SHP77 (cell line): ENCODE measurements at places on chromosomes 13 and 19.
A peak's percentile ranks its signal among the peaks of the same experiment; 100 is the strongest.

GRCh38 chr13:45695198-45695730 is 6.9 kb upstream of the CBY2 start:
- DNase-seq = no peak

GRCh38 chr19:12838886-12839756 is 806 bp downstream of the MAST1 start:
- peak; percentile 25 for DNase-seq

DNA sequence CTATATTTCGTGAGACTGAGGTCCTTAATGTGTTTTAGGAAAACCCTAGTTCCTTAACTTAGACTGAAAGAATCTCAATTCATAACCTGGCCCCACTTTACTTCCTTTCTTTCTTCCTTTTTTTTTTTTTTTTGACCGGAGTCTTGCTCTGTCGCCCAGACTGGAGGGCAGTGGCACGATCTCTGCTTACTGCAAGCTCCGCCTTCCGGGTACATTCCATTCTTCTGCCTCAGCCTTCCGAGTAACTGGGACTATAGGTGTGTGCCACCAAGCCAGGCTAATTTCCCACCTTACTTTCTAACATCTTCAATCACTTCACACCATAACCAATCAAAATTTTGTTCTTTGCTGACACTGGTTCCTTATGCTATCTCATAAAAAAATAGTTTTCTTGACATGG is 2097.0 kb downstream of the PCDH9 start:
- DNase-seq = no peak

- DNase-seq = no peak
These were observed 8.9 kb downstream of the CIC start for GRCh38 chr19:42277821-42278451.

- peak; percentile 24 for DNase-seq
These were observed 229.7 kb downstream of the KCNRG start for GRCh38 chr13:50244713-50245574.

DNA sequence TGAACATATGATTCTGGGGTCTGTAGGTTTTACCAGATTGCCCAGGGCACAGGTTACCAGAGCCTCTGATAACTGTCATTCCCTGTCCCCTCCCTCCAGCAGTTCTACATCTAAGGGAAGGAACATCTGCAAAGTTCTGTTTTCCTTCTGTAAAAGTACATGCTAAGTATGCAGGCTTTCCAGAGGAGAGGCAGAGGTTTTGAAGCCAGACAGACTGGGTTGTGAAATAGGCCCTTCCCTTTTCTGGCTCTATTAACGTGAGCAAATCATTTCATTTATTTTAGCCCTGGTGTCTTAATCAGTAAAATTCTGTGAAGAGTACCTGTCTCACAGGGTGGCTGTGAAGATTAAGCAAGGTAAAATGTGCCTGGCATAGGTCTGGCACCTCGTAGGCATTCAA is 66.1 kb upstream of the C1QTNF9 start:
- DNase-seq = no peak

GRCh38 chr13:100523411-100523810 is 65.2 kb downstream of the GGACT start:
- DNase-seq = no peak

- no peak for DNase-seq
These were observed 3.0 kb downstream of the GADD45GIP1 start for GRCh38 chr19:12953799-12954611.

GRCh38 chr13:112757759-112758086 is 67.9 kb downstream of the ATP11A start:
- no peak for DNase-seq

GRCh38 chr13:21231426-21231940 is 55.0 kb downstream of the MRPL57 start:
- no peak for DNase-seq

GRCh38 chr13:36673838-36674326 is at the start of gene SERTM1:
SERTM1 (plus strand) TSS chr13:36674020; CDS start chr13:36695079, 21,059 bp downstream.
- DNase-seq = peak; percentile 92

GRCh38 chr13:80889829-80890228 is 548.9 kb upstream of the SPRY2 start:
- DNase-seq = no peak

DNA sequence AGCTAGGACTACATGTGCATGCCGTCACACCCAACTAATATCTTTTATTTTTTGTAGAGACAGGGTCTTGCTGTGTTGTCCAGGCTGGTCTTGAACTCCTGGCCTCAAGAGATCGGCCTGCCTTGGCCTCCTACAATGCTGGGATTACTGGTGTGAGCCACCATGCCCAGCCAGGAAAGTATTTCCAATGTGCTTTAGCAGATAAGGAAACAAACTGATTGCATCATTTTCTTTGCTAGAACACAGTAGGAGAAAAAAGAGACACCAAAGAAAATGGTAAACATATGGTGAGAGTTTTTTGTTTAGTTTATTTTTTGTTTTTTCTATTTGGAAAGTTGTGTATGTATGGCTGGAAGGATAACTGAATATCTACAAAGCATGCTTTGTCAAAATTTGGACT is 46.9 kb upstream of the AKAP11 start:
- DNase-seq = no peak

DNA sequence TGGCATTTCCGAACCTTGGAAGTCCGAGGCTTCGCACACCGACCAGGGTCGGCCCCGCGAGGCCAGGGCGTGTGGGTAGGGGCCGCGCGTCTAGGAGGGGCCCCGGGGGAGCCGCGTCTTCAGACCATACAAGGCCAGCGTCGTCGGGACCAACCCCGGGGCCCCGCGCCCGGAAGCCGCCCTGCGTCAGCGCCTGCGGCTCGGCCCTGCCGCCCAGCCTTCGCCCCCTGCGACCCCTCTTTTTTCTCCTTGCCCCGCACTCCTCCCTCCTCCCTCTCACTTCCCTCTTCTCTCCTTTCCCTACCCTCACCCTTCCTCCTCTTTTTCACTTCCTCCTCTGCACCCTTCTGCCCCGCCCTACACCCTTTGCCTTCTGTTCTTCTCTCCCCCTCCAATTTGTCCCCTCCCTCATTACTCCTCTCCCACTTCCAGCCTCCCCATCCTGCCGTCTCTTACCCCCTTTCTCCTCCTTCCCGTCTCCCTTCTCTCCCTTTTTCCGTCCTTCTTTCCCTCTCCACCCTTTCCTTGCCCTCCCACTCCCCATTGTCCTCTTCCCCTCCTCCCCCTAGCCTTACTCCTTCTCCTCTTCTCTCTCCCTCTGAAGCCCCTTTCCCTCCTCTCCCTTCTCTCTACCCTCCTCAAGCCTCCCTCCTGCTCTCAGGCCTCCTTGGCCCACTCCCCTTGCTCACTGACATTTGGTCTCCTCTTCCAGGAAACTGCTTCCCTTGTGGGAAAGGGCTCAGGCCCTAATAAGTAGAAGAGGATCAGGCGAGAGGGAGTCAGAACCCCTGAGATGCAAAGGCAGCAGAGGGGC is 2.2 kb upstream of the PLEKHG2 start:
- DNase-seq = peak; percentile 45

- no peak for DNase-seq
These were observed 3.2 kb downstream of the ZNF446 start for GRCh38 chr19:58479303-58479702.

DNA sequence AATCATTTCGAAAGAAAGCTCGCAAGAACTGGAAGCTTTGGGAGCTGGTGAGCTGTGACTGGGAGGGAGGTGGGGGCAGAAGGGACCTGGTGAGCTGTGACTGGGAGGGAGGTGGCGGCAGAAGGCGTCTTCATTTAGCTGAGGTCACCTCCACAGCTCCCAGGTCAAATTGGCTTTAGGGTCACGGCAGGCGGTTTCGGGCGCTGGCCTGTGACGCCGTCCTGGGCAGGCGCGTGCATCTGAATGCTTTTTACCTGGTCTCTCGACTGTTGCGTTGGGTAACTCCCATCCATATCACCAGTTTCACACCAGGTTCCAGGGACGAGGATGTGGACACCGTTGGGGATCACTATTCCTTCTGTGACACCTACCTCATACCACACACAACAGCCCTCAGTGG is 29.2 kb downstream of the C2CD4C start:
- no peak for DNase-seq

GRCh38 chr19:43318203-43318602 is 35.3 kb upstream of the CD177 start:
- DNase-seq = no peak

DNA sequence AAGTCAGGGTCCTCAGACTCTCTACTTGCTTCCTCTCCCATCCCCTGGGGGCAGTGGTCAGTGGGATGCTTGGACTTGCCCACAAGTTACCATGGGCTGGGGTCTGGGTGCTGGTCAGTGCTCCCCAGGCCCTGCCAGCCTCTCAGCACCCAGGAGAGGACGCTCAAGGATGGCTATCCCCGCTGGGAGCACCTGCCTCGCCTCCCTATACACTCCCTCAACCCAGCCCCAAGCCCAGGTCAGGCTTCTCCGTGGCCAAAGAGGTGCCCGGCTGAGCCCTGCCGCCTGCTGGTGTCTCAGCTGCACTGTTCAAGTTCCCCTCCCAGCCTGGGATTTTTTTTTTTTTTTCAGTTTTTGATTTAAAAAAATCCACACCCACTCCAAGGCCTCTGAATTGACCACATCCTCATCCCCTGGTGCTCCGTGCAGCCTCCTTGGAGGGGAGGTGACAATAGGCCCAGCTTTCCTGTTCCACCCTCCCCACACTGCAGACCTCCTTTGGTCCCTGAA is 10.8 kb downstream of the F2RL3 start:
- DNase-seq = peak; percentile 52

GRCh38 chr13:31798189-31798588 is 58.9 kb downstream of the RXFP2 start:
- no peak for DNase-seq

GRCh38 chr13:51243832-51244231 is 21.6 kb downstream of the FAM124A start:
- no peak for DNase-seq

DNA sequence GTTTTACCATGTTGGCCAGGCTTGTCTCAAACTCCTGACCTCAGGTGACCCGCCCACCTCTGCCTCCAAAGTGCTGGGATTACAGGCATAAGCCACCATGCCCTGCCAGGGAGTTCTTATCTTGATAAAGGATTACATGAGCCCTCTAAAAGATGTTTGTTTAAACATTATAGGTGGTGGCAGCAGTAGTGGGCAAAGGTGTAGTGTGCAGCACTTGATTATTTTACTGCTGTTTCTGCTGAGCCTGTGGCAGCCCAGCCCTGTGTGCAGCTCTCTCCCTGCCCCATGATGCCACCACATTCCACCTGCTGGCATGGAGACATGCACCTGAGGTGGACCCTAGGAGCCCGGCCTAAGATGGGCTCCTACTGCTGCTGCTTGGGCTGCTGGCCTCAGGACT is 54.0 kb downstream of the ZNF429 start:
- DNase-seq = no peak

- DNase-seq = no peak
These were observed 206.5 kb downstream of the TEX29 start for GRCh38 chr13:111526922-111527321.

DNA sequence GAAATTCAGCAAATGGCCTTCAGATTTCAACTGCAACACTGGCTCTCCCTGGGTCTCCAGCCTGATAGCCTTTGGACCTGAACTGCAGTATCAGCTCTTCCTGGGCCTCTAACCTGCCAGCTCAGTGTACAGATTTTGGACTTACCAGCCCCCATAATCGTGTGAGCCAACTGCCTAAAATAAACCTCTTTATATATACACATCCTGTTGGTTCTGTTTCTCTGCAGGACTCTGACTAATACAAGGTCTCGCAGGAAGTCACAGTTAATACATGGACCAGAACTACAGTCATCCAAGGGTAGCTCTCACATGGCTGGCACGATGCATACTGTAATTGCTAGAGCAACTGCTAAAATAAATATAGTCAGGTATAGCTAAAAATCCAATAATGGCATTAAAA is 85.1 kb downstream of the KATNAL1 start:
- no peak for DNase-seq

DNA sequence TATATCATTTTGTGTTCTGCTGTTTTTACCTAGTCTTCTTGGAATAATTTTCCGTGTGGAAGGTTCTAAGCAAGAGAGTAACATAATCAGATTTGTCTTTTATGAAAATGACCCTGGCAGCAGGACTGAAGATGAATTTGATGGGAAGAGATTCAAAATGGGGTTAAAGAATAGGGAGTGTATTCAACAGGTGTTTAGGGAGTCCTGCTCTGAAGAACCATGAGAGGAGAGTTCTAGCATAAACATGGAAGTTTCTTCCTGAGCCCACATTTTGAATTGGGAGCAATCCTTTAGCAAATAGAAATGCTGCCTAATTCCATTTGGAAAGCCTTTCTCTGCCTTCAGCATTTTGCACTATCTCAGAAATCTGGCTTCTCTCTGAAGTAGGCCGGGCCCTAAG is 127.0 kb downstream of the CDK8 start:
- no peak for DNase-seq

GRCh38 chr13:93942016-93942415 is 537.5 kb downstream of the DCT start:
- DNase-seq = no peak

DNA sequence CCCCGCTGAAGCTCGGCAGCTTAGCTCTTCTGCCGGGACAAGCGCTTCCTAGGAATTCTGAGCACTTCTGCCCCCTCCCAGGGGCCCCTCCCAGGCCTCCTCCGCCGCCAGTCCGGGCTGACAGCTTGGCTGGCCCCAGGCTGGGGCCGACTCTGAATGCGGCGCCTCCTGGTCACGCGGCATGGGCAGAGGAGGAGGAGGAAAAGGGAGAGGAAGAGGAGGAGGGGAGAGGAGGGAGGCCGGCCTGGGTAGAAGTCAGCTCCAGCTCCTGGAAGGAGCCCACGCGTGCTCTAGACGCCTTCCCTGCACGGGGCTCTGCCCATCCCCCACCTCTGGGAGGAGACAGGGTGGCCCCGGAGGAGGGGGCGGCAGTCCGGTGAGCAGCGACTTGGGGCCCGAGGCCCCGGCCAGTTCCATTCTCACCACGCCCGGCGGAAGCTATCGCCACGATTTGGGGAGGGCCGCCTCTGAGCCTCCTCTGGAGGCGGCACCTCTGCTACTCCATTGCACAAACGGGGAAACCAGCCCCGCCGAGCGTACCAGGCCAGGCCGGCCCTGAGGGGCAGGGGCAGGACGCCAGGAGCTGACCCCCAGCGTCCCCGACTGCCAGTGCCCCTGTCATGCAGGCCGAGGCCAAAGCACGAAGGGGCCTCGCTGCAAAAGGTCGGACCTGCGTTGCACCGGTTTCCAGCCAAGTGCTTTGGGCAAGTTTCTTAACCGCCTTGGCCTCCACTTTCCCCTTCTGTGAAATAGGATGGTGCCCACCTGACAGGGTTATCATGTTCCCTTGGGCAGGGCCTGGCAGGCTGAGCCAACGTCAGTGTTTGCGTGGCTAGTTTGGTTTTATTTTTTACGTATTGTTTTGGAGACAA is 31.6 kb downstream of the CCNE1 start:
- DNase-seq = no peak
